ENCODE measurements at places on chromosomes 7 and 10.

DNA sequence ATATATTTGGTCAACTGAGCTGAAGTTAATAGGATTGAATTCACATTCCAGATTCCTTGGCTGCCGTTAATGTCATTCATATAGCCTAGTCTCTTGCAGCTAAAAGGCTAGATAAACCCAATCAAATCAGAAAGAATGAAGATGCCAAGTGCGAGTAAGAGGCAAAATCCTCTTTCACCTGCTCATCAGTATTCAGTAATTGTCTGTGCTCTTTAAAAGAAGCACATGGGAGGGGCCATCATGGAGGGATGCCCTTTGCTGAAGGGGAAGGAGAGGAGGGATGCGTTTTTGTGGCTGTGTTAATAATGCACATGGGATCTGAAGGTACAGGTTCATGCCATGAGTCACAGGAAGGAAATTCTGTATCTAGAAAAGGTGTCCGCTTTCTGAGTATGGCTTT is 232.2 kb downstream of the TMEM178B start:
- DNase-seq: no peak

GRCh38 chr7:105065104-105065503 is 51.1 kb downstream of the KMT2E start:
- no peak for DNase-seq

DNA sequence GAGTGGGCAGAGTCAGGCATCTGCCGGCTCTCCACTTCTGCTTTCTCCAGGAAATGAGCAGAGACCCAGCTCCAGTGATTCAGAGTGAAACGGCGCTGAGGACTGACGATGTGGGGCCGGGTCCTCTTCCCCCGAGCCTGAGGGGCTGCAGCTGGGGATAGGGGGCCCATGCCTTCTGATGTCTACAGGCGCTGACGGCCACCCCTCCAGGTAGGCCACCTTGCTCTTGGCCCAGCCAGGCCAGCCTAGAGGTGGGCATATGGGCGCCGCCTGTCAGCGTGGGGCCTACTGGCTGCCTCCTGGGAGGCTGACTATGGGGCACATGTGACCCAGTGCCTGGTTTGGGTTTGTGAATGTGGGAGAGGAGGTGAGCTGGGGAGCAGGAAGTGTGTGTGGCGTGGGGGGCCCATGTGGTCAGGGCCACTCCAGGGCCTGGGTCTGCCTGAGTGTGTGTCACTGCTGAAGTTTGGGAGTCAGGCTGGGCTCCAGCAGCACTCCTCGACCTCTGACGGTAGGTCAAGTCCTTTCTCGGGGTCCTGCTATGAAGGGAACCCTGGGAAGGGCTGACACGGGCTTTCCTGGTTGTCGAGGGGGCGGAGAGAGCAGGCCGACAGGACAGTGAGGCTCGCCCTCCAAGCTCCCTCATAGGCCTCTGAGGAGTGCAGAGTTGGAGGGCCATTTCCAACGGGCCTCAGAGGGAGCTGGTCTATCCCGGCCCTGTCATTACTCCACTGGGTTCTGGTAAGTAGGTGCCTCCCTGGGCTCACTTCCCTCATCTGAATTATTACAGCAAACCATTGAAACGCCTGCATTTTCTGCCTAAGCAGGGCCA is at the start of gene WDFY4:
Gene WDFY4, plus strand, starts transcription at position 82 of the 832 bp plus-strand sequence. CDS start 24,860 bp downstream, outside the sequence.
- no peak for DNase-seq

DNA sequence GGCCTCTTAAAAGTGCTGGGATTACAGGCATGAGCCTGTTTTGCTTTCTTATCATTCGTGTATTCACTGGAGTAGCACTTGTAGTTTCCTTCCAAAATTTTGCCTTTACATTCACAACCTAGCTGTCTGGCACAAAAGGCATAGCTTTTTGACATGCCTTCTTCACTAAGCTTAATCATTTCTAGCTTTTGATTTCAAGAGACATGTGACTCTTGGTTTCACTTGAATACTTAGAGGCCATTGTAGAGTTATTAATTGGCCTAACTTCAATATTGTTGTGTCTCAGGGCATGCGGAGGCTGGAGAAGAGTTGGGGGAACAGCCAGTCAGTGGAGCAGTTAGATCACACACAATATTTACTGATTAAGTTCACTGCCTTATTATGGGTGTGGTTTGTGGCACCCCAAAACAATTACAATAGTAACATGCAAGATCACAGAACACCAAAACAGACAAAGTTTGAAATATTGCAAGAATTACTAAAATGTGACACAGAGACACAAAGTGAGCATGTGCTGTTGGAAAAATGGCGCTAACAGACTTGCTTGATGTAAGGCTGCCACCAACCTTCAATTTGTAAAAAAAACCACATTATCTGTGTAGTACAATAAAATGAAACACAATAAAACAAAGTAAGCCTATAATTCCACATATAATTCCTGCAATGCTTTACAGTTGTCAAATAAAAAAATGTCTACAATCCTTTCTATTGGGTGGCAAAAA is 43.1 kb downstream of the BRAF start:
- DNase-seq: no peak

- DNase-seq: no peak
These were observed 23.6 kb downstream of the MCM10 start for GRCh38 chr10:13184730-13185514.

DNA sequence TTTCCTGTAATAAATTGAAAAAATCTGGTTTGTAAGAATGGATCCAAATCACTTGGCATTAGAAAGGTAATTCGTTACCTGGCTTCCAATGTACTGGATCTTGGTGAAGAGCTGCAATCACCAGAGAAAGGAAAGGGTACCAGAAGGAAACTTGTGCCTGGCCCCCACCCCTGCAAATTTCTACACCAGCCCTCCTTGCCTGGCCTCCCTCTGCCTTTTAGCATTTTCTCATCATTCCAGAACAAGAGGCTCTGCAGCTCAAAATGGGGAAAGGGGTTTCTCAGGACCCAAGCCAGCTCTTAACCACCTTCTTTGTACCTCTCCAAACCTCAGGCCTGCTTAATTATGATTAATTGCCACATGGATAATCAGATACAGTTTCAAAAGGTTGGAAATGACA is 612.8 kb upstream of the MGMT start:
- no peak for DNase-seq

- no peak for DNase-seq
These were observed 13.3 kb upstream of the FAM180A start for GRCh38 chr7:135761751-135762488.
